Breast epithelium (tissue), 4 donors: ENCODE measurements at places on chromosomes 13 and 19. TPM values are rescaled to one million over a fixed set of nuclear protein-coding genes. Genes with fewer than 3 reads are reported as not detected.
A peak's percentile ranks its signal among the peaks of the same experiment; 100 is the strongest.

GRCh38 chr19:40279120-40279551 is 6.0 kb downstream of the AKT2 start:
- DNase-seq, result no peak

GRCh38 chr19:49271080-49271753 is 53.8 kb downstream of the SLC6A16 start:
- no peak for DNase-seq

The ZNF677 gene
- total RNA-seq, result 15.7 TPM

GRCh38 chr13:100541897-100542825 is 46.4 kb downstream of the GGACT start:
- no peak for DNase-seq

GRCh38 chr13:99982731-99983498 is 1.3 kb downstream of the ZIC2 start:
- DNase-seq, result no peak

DNA sequence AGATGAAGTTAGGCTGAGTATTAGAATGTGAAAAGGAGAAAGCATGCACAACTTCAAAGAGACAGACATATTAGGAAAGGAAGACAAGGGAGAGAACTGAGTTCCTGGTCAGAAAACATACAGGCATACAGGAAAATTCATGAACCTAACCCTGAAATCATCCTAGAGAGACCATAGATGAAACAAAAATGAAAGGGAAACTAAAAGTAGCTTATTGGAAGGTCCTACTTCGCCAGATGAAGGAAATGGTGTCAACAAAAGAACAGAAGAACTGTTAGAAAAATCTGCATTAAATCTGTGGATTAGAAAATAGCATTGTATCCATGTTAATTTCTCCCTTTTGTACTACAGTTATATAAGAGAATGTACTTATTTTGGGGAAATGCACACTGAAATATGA is 169.0 kb upstream of the UFM1 start:
- no peak for DNase-seq

GRCh38 chr19:16340092-16340491 is 15.5 kb downstream of the KLF2 start:
- no peak for DNase-seq

GRCh38 chr19:35558400-35559280 is 4.8 kb downstream of the ATP4A start:
- no peak for DNase-seq

DNA sequence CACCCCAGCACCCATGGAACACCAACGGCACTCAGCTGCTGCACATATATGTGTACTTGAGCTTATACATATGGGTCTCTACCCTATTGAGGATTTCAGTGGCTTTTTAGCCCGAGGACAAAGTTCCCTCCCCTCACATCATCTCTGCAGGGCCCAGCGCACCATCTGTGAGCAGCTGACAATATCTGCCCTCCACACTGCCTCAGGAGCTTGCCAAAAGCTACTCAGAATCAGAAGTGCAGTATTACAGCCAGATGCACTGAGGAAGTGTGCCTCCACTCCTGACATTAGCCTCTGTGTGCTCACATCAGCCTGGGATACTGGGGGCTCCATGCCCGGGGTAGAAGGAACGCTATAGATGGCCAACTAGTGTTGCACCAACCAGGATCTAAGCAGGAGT is 903.9 kb downstream of the UQCRFS1 start:
- no peak for DNase-seq

DNA sequence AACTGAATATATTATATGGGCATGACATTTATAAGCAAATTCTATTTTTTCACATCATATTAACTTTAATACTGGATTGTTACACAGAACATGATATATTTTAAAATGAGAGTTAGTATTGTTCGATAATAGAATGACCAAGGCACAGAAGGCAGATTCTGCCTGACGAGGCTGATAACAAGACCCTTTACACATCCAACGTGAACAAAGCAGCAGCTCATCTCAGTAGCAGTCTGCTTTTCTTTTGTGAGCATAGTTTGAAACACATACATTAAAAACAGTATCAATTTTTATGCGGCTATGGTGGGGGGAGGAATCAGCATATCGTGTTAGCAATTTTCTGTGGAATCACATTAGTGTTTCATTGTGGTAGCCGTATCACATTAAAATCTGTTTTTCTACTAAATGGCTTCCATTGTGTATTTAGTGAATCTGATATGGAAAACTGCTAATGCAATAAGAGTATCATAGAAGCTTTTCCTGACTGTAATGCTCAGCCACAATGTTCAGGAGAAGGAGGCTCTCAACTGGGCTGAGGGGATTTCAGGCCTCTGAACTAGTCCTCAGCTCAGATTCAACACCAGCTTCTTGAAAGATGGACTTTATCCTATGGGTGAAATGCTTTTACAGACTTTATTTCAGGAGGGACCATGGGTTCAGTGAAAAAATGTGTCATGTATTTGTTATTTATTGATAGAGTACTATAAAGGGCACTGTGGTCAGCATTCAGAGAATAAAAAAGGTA is 4.0 kb downstream of the SMAD9 start:
- DNase-seq, result no peak

- no peak for DNase-seq
Observed at GRCh38 chr19:3465552-3465951, 14.8 kb downstream of the SMIM24 start.

DNA sequence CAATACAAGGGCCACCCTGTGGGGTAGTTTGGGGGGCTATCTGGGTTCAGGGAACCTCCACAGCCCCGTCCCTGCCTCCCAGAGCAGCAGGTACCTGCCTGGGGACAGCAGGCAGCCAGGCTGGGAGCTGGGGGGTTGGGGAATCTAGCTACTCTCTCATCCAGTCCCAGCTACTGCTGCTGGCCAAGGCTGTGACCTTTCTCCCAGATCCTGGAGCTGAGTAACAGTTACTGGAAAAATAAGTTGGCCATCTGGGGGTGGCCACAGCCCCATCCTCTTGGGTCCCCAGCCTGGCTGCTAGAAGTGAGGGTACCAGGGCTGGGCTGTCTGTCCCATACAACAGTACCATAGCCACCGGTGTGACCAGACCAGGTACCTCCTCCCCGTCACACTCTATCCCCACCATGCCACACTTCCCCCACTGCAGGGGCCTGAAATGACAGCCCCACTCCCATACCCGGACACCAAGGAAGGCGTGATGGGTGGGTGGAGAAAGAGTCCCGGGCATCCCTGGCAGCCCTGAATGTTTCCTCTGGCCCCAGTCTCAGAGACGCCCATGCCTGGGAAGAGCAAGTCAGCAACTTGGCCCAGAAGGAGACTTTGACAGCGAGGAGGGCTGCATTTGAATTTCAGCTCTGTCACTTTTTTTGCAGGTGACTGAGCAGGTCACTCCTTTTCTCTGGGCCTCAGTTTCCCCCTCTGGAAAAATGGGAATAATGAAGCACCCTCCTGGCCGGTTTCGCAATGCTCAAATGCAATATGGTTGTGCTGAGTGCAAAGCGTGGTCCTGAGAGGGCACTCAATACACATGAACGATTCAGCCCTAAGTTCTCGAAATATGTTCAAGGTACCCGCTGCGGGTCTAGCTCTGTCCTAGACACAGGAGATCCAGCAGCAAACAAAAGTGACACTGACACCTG is 30.7 kb upstream of the NFIC start:
- no peak for DNase-seq

GRCh38 chr19:815775-816499 is 5.8 kb downstream of the PLPPR3 start:
- no peak for DNase-seq

DNA sequence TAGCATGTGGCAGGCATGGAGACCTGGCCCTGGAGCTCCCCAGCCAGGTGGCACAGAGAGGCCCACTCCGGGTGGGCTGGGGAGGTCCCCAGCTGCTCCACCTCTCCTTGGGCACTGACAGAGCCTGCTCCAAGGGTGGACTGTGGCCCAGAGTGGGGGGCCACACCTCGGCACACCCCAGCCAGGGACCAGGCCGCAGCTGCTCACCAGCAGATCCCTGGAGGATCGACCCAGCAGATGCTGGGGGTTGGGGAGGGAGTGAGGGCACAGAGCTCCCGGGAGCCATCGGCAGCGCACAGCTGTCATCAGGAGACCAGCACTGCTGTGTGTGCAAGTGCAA is 72.0 kb upstream of the KCTD15 start:
- no peak for DNase-seq

The ZNF132 gene
- total RNA-seq, result 13.3 TPM

- no peak for DNase-seq
Observed at GRCh38 chr13:20487927-20488326, 37.7 kb downstream of the CRYL1 start.

DNA sequence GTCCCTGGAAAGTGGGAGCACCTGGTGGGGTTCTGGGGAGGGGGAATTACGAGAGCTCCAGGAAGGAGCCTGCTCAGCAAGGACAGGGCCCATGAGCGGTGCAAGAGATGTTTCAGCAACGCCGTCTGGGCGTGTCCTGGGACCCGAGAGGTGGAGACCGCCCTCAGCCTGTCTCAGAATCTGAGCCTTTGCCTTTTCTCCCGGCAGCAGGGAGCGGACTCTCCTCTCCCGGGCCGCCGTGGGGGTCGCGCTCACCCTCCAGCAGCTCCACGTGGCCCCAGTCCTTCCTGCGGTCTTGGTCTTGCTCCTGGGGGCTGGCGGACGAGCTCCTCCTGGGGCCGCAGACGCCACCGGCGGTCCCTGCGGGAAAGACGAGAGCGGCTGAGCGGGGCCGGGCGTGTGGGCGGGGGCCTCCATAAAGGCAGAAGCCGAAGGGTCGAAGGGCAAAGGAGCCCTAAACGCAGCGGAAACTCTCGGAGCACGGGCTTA is 714 bp downstream of the POLRMT start:
- no peak for DNase-seq

DNA sequence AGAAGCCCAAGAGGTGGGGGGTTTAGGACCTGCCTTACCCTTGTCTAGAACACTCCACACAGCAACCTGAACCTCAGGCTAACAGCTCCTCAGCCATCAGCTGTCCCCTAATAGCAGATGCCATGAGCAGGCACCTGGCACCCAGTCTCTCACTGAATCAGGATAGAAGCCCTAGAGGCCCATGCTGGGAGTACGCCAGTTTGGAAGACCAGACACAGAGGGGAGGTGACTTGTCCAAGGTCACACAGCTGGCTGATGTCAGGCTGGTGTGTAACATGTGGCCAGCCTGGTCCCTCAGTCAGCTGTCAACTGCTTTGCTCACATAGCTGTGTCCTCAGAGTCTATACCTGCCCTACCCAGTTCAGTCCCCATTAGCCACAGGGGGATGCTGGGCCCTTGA is 12.8 kb upstream of the SAMD1 start:
- no peak for DNase-seq

The GPR12 gene
- total RNA-seq, result 1.2 TPM

GRCh38 chr13:27619728-27620376 is 477 bp downstream of the LNX2 start:
- peak; percentile 54 for DNase-seq

The MADCAM1 gene
- total RNA-seq, result not detected

GRCh38 chr13:75489502-75490263 is 7.7 kb upstream of the TBC1D4 start:
- DNase-seq, result no peak

DNA sequence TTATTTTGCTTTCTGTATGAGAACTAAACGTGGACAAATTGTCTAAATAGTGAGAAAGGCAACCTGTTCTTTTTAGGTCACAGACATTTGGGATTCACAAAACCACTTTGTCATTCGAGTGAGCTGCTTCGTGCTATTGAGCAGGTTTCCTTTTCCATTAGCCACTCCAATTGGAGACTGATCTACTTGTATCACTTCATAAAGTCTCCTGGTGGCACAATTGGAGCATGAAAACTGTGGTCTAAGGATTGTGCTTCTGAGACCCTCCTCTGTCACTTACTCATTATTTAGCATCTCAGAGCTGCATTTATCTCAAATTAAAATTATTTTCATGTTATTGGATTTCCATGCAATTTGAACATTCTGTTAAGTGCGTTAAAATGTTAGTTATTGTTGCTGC is 397.7 kb downstream of the TDRD3 start:
- DNase-seq, result no peak

DNA sequence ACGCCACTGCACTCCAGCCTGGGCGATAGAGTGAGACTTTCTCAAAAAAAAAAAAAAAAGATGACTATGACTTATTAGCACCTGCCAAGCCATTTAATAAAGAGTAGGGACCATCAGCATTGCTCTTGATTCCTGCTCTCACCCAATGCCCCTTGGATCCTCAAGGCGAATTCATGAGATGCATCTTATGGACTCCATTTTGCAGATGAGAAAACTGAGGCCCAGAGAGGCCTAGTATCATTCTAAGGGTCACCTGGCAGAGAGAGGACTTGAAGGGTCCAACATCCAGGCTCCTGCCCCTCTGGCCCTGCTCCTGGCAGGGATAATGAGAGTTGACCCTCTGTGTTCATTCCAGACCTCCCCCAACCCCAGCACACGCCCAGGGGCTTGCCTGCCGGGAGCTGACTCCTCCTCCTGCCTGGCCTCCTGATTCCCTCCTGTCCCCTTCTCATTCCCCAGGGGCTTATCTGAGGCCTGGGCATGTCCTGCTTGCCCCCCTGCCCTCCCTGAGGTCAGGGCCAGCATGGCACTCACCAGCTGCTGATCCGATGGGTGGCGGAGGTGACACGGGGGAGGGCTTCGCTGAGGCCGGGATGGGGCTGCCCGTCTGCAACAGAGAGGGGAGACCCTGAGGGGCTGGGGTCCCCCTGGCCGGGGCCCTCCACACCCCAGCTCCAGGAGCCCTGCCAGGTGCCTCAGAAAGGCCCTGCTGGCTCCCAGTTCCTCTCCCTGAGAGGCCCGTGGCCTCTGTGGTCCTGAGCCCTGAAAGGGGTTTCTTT is 7.4 kb downstream of the WIZ start:
- no peak for DNase-seq

The IL12RB1 gene
- total RNA-seq, result 1.6 TPM

GRCh38 chr19:35879770-35880317 is 11.5 kb downstream of the APLP1 start:
- DNase-seq, result peak; percentile 52

DNA sequence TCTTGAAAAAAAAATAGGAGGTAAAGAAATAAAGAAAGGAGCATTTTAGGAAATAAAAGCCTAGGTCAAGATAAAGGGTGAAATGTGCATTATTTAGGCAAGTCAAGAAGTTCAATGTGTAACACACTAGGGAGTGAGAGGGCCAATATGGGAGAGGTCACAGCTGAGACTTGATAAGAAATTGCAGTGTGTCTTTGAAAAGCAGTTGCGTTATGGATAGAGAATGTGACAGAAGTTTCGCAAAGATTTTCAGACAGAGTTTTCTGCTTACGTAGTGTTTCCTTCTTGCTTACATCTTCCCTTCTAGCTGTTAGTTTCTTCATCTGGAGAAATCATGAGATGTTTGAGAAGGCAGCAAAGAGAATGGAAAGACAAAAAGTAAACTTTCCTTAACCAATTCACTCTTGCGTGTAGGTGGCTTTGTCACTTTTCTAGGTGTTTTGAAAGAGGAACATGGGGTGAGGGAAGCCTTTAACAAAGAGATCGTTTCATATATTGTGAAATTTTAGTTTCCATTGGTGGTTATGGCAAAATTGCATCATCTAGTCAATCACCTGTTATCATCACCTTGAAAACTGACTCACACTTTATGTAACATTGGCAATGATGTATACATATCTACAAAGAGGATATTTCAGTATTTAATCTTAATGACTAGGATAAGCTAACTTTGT is 975.5 kb downstream of the OLFM4 start:
- no peak for DNase-seq

The RASA3 gene
- 31.5 TPM for total RNA-seq
